ENCODE measurements at places on chromosomes 11 and 22.

- DNase-seq: no peak
Observed at GRCh38 chr11:1152316-1153104, 5.2 kb upstream of the MUC5AC start.

DNA sequence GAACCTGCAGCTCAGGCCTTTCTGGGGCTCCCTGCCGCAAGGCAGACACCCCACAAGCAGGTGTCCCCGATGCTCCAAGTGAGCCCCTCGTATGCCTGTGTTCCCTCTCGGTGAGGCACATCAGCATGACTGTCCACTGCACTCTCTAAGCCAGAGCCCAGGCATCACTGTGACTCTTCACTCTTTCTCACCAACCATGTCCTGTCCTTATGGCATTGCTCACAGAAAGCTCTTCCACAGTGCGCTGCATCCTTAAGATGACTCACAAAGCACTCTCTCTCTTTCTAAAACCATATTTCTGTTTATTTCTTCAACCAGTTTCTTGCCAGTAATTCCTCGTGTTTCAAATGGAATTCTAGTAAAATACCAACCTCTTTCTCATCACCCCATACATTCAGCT, 18.1 kb downstream of the GAB4 start:
- DNase-seq: no peak

- no peak for DNase-seq
Observed at GRCh38 chr22:16949561-16949960, 58.5 kb downstream of the GAB4 start.

- DNase-seq: no peak
Observed at GRCh38 chr22:20799449-20799848, 25.5 kb downstream of the SERPIND1 start.

- DNase-seq: peak; percentile 35
Observed at GRCh38 chr11:134037046-134037908, 31.6 kb upstream of the JAM3 start.

DNA sequence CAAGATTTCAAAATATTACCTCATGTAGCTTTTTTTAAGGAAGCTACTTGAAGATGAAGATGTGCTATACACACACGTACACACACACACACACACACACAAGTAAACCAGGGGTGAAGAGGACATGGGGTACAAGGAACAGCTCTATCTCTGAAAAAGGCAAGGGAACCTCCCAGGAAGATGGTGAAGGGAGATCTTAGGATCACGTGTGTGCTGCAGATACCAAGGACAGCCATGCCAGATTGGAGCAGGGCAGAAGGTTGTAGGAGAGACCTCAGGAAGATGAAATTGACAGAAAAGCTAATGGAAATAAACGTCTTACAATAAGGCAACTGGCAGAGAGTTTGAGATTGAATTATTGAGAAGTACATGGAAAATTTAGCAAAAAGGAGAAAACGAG, 19.7 kb downstream of the RAB39A start:
- DNase-seq: no peak

- no peak for DNase-seq
Observed at GRCh38 chr11:114736806-114737205, 58.5 kb downstream of the NXPE2 start.

DNA sequence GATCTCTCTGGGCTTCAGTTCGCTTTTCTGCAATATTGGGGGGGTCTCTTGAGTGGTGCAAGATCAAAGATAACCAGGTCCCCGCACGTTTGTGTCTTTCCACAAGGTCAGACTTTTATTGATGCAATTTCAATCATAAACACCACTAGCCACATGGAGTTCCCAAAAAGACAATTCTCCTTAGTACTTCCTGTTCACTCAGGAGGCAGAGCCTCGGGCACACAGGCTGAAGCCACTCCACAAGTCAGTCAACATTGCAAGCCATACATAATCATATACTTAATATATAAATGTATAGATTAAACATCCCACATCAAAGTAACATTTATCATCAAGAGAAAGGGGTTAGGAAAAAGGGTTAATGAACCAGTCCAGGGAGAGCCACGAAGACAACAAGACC, 12.0 kb downstream of the ST14 start:
- DNase-seq: no peak

GRCh38 chr11:115720602-115721245, 216.5 kb upstream of the CADM1 start:
- no peak for DNase-seq

- DNase-seq: peak; percentile 43
Observed at GRCh38 chr11:125448136-125448535, 47.9 kb downstream of the FEZ1 start.

- DNase-seq: no peak
Observed at GRCh38 chr22:27267145-27267544, 534.4 kb downstream of the MN1 start.

- DNase-seq: no peak
Observed at GRCh38 chr11:5277807-5278382, 8.2 kb upstream of the HBE1 start.

DNA sequence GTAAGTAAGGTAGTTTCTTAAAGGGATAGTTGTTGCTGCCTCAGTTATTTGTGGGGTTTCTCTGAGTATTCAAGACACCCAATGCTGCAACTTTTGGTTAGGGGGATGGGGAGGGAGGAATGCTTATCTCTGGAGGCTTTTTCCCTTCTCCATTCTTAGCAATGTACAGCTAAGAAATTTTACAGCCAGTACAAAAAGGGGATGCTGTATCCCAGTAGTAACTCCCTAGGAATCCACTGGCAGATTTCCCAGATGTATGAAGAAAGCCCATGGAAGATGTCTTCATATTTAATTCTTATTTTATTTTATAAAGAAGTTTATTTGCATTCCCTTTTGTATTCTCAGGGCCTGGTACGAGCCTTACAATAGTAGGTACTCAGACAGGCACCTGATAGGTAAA, 154.8 kb downstream of the ENTHD1 start:
- no peak for DNase-seq

DNA sequence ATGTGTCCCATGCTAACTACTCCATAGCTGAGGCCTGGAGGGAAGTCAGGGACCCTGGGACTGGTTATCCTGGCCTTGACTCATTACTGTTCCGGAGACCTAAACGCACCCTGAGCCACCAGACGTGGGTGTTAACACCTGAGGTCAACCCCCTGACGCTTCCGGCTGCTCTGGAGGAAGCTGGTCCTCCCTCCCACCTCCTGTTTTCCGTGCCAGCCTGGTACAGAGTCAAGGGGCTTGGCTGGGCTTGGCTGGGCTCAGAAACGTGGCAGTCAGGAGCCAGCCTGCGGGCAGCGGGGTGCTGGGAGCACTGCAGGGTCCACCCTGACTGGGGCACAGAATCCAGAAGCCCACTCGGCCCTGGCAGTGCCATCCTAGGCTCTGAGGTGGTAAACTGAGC, 2.6 kb downstream of the TMPRSS4 start:
- DNase-seq: no peak

DNA sequence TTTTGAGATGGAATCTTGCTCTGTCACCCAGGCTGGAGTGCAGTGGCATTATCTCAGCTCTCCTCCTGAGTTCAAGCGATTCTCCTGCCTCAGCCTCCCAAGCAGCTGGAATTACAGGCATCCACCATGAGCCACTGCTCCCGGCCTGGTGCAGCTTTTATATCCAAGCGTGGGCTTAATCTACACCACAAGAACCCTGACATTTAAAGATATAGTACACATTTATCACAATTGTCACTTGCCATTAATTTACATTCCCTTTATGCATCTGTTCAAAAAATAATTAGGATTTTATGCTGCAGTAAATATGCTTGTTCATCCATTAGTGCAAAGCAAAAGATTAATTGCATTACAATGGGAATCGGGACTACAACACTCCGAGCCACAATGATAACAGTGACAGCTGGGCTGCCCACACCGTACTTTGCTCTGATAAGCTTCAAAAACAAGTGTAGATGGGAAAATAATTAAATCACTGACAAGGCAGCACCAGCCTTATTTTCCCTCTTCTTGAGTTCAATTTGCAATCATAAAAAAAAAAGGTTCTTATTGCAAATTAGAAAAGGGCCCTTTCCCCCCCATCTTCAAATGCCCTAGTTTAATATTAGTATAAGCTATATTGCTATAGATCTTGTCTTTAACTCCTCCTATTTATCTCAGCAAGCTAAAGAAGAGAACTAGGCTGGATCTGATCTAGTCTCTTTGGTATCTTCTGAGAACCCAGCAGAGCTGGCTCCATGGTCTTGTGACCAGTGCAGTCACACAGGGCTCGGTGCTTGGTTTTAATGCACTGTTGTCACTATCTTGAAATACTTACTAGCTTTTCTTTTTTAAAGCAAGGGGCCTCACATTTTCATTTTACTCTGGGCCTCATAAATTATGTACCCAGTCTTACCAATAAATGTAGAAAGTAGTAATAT, 206.2 kb upstream of the LRRC4C start:
- DNase-seq: no peak

GRCh38 chr11:93652161-93652597, 9.3 kb upstream of the CEP295 start:
- no peak for DNase-seq

- DNase-seq: no peak
Observed at GRCh38 chr11:60625262-60625661, 74.2 kb upstream of the MS4A8 start.

DNA sequence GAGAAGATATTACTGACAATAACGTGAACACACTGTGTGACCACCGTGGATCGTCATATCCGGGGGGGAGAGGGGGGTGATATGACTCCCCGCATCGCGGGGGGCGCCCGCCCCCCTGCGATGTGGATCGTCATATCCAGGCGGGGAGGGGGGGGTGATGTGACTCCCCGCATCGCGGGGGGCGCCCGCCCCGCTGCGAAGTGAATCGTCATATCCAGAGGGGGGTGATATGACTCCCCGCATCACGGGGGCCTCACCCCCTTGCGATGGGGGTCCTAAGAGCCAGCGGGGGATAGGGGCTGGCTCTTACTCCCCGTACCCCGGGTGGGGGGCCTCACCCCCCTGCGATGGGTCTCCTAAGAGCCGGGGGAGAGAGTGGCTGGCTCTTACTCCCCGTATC, 19.9 kb downstream of the UNC93B1 start:
- no peak for DNase-seq

GRCh38 chr11:96052921-96053651, 129.2 kb upstream of the MTMR2 start:
- DNase-seq: no peak

GRCh38 chr11:62715150-62716130, 8.0 kb downstream of the GNG3 start:
- no peak for DNase-seq

DNA sequence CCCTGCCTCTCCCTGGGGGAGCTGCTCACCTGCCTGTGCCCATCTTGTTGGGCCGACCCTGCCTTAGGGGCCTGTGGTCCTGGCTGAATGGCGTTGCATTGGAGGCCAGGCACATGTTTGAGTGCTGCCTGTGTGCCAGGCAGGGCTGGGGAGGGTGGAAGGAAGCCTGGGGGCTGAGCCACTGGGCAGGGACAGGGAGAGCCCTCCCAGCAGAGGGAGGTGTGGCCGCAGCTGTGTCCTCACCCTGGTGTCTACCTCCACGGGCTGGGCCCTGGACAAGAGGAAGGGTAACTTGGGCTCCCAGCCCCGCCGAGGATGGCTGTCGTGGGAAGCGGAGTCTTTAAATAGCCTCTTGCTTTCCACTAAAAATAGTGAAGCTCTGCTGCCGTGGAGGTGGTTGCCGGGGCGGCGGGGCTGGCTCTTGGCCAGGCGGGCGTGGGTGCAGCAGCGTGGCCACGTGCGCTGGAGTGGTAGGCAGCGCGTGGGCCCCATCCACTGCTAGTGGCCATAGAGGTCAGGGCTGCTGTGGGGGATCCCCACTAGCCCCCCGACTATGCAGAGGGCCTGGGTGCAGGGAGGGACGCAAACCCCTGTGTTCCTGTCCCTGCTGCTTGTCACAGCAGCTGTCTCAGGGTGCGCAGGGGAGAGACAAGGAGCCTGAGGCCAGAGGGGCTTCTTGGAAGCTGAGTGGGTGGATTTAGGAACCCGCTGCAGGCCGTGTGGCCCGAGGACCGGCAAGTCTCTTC, 6.2 kb downstream of the ZDHHC8 start:
- DNase-seq: no peak

DNA sequence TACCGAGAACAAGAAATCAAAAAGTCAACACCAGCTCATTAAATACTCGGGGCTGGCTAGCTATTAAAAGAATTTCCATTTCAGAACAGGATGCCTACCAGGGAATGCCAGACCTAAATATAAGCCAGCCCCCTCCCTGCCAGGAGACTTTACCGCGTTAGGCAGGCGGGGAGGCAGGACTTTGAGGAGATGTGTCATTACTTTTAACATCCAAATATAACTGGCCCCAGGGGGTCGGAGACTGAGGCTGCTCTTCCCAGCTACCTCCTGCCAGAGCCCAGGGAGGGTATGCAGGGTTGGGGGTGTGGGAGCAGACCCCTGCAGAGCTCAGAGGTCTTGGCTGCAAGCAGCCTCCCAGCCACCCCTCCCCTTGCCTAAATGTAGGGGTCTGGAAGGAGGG, 183.5 kb downstream of the DSCAML1 start:
- DNase-seq: no peak

DNA sequence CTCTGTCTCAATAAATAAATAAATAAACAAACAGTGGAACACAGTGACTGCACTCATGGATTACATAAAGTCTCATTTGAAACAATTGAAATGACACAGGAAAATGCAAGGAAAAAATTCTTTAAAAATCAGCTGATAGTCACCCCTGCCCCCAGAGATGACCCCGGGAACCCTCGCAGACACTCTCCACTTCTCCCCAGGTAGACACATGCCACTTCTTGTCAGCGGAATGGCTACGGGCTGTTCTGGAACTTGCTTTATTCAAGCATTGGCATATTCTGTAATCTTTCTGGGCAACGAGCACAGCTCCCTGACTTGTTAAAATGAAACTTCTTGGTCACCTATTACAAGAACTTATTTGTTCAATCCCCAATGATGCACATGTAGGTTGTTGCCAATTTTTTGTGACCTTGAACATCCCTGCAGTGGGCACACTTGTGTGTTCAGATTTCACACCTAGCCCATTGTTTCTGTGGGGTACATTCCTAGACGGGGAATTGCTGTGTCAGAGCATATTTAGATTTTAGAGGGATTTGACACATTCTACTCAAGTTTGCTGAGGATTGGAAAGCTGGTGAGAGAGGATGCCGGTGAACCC, 32.8 kb downstream of the MYEOV start:
- no peak for DNase-seq

- DNase-seq: no peak
Observed at GRCh38 chr11:77402218-77402556, 71.7 kb downstream of the PAK1 start.

GRCh38 chr22:39535357-39535725, 2.8 kb upstream of the RPS19BP1 start:
- DNase-seq: no peak

DNA sequence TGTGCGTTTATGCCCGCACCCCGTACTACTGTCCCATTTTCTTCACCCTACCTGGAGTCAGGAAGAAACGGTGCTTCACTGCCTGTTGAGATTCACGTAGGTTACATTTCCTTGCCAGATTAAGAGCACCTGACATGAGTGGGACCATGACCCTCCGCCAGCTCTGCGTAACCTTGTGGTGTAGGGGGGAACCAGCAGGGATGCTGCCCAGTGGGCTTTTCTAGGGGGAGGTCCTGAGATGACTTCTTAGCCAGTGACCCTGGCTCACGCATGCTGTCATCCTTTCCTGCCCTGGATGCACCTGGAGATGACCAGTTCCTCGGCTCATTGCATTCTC, 967 bp upstream of the ARVCF start:
- no peak for DNase-seq
